ENCODE measurements at places on chromosomes 7 and 10.

GRCh38 chr7:18338910-18339523, 156.5 kb upstream of the HDAC9 start:
- DNase-seq = no peak

GRCh38 chr7:75662579-75663301, 76.0 kb downstream of the HIP1 start:
- DNase-seq = peak; percentile 15

- no peak for DNase-seq
These were observed 2.2 kb downstream of the ZNF212 start for GRCh38 chr7:149241696-149242095.

GRCh38 chr7:112132051-112132694, 74.0 kb downstream of the DOCK4 start:
- no peak for DNase-seq

GRCh38 chr7:91569728-91570457, 305.7 kb downstream of the FZD1 start:
- DNase-seq = no peak

DNA sequence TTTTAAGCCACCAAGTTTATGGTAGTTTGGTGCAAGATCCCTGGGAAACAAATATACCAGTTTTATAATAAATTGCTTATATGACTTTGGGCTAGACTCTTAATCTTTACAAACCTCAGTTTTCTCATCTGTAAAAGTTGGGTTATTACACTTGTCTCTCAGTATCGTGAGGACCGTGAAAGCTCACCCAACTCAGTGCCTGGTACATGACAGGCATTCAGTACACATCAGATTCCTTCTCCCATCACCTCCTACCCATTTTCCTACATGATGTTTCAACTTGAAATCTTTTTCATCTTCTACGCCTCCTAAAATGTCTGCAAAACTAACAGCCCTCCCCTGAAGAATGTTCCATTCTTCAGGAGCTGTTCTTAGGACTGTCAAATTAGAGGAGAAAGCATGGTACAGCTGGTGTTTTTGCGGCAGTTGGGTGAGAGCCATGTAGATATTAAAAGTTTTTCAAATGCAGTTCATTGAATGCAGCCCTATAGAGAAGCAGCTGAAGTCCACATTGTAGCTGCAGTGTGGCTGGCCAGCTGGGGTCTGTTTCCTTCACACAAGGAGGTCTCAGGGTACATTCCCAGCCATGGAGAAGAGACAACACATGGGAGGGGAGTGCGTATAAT, 812.8 kb downstream of the LRMDA start:
- no peak for DNase-seq

GRCh38 chr7:130957137-130957513, 223.1 kb upstream of the KLF14 start:
- no peak for DNase-seq

- no peak for DNase-seq
These were observed 4.9 kb upstream of the RRP12 start for GRCh38 chr10:97406064-97406463.

- DNase-seq = peak; percentile 51
These were observed 5.7 kb upstream of the GOT1 start for GRCh38 chr10:99435986-99436638.

DNA sequence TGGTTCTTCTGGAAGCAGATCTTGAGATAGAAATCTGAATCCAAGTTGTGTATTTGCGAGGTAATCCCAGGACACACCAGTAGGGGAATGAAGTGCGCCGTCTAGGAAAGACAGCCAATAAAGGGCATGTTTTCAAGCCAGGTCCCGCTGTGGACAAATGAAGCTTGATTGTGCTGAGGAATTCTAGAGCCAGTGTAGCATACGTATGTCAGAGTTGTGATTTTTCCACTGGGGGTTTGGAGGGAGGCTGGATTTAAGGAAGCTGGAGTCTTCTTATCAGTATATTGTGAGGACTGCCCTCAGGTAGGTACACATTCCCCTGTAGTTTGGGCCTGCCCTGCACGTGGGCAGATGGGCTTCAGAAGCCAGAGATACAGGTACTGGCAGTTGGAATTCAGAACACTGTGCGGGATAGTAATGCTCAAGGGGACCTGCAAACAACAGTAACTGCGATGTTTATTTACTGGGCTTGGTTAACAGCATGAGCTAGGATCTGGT, 50.9 kb downstream of the GALNT11 start:
- DNase-seq = peak; percentile 12
